ENCODE measurements at places on chromosomes 16 and 17.

GRCh38 chr16:27355610-27356009 is 41.8 kb downstream of the IL4R start:
- H3K27ac ChIP-seq: no peak overlapping the region
- peaks cover 85% of the 10 kb centered on the region for H3K36me3 ChIP-seq
- H3K27me3 ChIP-seq: no peaks in the 10 kb centered on the region
- no peak for DNase-seq
- no peak overlapping the region for H3K4me3 ChIP-seq

DNA sequence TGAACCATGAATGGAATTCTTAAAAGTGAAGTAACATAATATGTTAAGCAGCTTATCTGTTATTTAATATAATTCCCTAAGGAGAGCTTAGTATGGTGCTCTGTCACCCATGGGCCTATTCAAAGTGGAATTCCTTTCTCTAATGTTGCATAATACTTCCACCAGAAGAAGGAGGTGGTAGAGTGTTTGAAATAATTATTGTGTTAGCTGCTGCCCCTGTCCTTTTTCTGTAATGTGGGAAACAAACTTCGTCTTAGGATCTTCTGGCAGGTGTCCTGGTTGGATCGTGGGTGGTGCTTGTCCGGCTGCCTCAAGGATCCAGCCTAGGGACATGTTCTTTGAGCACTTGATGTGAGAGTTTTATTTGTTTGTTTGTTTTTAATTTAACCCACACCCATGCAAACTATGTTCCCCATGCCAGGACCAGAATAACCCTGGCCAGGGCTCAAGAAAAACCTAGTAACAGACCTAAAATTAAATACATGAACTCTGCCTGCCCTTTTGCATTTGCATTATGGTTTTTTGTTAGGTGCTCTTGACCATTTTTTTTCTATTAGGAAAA is 46.1 kb downstream of the ZNRF1 start:
- no peaks in the 10 kb centered on the region for H3K27me3 ChIP-seq
- H3K4me1 ChIP-seq: peaks cover 5% of the 10 kb centered on the region
- H3K4me3 ChIP-seq: no peak overlapping the region
- peaks cover 16% of the 10 kb centered on the region for H3K36me3 ChIP-seq
- no peak for DNase-seq

- H3K4me1 ChIP-seq: peaks cover 14% of the 10 kb centered on the region
- peaks cover 2% of the 10 kb centered on the region for H3K36me3 ChIP-seq
- H3K27me3 ChIP-seq: no peaks in the 10 kb centered on the region
- DNase-seq: no peak
- H3K27ac ChIP-seq: no peak overlapping the region
- H3K4me3 ChIP-seq: no peak overlapping the region
Measured at GRCh38 chr16:53334581-53334980, 99.7 kb upstream of the RBL2 start.

DNA sequence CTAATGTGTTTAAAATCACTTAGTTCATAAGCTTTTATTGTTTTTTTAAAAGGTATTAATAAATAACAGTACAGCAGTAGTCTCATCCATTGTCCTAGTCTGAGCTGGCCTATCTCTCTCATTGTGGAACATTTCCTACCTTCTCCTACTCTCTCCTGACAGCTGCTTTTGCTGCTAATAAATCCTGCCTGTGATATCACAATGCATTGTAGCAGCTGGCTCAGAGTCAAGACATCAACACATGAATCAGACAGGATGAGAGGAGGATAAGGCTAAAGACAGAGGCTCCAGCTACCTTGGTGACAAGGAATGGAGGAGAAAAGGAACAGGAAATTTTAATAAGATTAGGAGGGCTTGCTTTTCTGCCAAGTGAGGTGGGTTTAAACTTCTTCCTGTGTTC is 626.1 kb downstream of the HS3ST4 start:
- no peaks in the 10 kb centered on the region for H3K4me1 ChIP-seq
- H3K36me3 ChIP-seq: no peaks in the 10 kb centered on the region
- no peak for DNase-seq
- H3K27ac ChIP-seq: no peak overlapping the region

DNA sequence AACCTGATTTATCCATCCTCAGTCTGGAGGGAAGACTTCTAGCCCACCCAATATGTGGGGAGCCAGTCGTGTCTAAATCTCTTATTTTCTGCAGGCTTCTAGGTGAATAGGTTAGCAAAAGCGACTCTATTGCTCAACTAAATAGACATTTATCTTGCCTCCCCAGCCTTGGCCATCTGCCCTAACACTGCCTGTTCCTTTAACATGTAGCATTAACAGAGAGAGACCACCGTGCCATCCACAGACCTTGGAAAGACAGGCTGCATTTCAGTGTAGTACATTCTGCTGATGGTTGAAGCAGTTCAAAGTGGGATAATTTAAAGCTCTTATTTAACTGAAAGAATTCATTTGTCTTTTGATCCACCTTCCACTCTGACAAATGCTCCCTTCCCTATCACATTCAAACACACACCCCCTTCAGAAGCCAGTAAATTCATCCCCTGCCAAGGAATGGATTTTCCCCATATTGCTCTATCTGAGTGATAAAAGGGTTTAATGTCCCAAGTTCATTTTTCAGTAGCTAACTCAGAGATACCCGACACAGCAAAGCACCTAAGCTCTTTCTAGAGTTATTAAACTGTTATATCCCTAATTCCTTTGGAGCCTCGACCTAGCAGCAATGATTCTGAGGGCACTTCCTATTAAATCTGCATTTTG is 58.1 kb upstream of the COX10 start:
- H3K27me3 ChIP-seq: no peaks in the 10 kb centered on the region
- peaks cover 4% of the 10 kb centered on the region for H3K4me1 ChIP-seq
- DNase-seq: no peak
- H3K36me3 ChIP-seq: peaks cover 2% of the 10 kb centered on the region
- H3K4me3 ChIP-seq: no peak overlapping the region

- H3K27ac ChIP-seq: no peak overlapping the region
- H3K27me3 ChIP-seq: peaks cover 9% of the 10 kb centered on the region
- no peak overlapping the region for H3K4me3 ChIP-seq
- no peaks in the 10 kb centered on the region for H3K4me1 ChIP-seq
- no peak for DNase-seq
Measured at GRCh38 chr17:76918811-76919210, 50.6 kb downstream of the MGAT5B start.

- no peaks in the 10 kb centered on the region for H3K36me3 ChIP-seq
- no peak overlapping the region for H3K27ac ChIP-seq
- DNase-seq: no peak
- no peaks in the 10 kb centered on the region for H3K27me3 ChIP-seq
Measured at GRCh38 chr16:62648256-62648655, 612.0 kb upstream of the CDH8 start.

DNA sequence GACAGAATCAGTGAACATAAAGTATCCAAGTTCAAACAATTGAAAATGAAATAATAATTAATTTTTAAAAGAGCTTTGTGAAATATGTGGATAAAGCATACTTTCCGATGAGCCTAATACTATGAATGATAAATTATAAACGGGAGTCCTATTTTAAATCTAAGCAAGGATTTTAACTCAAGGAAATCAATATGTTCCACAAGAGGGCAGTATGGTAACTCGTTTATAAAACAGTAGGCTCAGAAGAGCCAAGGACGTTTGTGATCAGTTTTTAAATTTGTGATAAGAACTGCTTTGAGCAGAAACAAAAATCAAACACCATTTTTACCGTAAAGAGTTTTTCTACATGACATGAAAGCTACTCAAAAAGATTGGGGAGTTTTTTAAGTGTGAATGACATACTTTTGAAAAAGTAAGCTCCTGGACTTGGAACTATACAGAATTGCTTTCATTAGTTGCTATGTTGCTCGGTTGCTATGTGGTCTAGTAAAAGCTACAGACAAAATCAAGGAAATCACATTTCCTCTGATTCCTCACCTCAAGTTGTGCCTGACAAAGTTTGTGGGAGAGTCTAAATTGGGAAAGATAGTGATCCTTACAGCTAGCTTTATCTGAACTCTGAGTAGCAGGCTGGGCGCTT is 11.8 kb upstream of the TEKT1 start:
- no peak for DNase-seq
- H3K27me3 ChIP-seq: peaks cover 78% of the 10 kb centered on the region
- H3K36me3 ChIP-seq: no peaks in the 10 kb centered on the region
- H3K27ac ChIP-seq: no peak overlapping the region

DNA sequence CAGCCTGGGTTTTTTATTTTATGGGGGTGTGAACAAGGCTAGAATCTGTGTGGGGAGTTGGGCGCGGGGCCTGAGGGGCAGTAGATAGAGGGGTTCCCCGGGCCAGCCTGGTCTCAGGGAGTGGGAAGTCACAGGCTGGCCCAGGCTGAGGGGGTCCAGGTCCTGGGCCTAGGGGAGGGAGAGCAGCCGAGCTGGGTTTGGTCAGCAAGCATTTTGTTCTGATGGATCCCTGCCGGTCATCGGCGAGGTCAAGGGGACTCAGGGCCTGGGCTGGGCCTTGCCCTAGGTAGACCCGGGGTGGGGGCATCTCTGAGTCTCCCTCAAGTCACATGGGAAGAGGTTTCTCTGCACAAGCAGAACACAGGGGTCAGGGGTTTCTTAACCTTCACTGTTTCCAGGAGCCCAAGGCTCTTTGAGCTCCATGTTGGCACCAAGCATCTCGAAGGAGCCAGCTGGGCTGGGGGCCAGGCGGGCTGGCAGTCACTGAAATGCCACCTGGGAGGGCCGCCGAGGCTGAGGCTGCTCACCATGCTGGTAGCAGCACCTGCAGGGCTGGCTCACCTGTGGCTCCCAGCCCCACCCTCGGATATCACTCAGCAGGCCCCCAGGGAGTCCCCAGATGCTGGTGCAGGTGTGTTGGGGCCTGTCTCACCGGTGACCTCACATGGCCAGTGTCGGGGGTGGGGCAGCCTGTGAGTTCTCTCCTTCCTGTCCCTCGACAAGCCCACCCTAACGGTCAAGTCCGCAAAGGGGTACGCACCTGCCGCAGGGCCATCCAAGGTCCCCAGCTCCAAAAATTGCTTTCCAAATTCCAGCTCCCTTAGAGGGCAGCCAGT is 41.0 kb downstream of the SLC7A5 start:
- H3K27me3 ChIP-seq: no peaks in the 10 kb centered on the region
- H3K4me1 ChIP-seq: no peaks in the 10 kb centered on the region
- H3K27ac ChIP-seq: no peak overlapping the region
